Endothelial cell (in vitro differentiated cells): ENCODE measurements at places on chromosomes 5 and 9.

- no peak for DNase-seq
Observed at GRCh38 chr5:89208392-89208791, 325.4 kb upstream of the MEF2C start.

- DNase-seq: no peak
Observed at GRCh38 chr5:115736690-115737005, 79.8 kb downstream of the CDO1 start.

DNA sequence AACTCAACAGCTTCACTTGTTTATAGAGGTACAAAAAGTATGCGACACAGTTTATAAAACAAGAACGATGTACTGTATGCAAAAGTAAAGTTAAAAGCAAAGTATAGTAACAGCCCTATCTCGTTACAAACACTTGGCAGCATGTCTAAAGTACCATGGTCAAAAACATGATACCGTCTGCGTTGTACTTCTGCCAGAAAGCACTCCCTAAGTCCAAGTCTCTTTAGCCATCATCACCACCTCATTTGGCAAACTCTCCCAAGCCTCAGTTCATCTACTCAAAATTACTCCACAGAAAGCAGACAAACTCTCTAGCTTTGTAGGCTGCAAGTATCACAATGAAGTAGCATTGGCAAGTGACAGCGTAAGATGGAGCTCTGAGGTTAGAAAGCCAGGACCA lies 73.4 kb downstream of the NFIB start:
- no peak for DNase-seq

DNA sequence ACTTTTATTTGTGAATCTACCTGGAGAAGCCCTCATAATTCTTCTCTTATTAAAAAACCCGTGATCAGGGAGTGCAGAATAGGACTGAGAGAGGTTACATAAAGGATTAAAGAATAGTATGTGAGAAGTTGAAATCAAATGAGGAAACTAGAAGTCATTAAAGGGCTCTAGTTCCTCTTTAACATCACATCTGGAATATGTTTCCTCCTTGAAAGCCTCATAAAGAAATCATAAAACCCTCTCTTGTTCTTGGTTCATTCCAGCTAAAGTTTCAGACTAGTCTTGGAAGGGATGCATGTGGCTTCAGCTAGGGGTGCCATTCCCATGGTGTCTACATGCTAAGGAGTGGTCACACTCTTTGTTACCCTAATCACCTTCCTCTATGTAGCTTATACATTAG lies 5.7 kb upstream of the C5orf46 start:
- DNase-seq: no peak

DNA sequence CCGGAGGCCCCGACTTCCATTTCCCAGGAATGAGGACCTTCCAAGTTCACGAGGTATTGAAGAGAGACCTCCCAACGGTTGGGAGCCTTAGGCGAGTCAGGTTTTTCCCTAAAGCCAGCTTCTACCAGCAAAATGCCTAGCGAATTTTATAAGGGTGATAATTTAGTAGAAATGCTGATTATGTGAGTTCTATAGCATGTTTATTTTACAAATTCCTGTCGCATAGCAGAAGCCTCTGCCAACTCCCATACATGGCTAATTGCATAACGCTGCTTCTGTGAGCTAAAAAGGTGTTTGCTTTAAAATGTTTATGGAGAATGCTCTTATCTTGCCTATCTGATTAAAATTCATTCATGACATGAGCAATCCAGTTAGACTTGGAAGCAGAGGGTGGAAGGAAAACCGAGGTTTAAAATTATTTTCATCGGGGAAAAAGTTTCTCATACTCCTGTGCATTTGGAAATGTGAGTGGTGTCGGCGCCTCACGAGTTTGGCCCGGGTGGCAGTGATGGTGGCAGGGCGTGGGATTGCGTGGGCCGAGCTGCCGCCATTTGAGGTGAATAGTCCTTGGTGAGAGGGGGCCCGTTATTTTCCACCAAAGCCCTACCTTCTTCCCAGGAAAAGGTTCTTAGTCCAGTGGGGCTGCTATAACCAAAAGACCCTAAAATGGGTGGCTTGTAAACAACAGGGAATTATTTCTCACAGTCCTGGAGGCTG lies 104.4 kb upstream of the FCN2 start:
- no peak for DNase-seq

GRCh38 chr5:171588790-171589189 lies 169.3 kb downstream of the FGF18 start:
- no peak for DNase-seq

- no peak for DNase-seq
Observed at GRCh38 chr5:83277953-83278352, 193.6 kb upstream of the VCAN start.

- no peak for DNase-seq
Observed at GRCh38 chr5:37929791-37930190, 90.0 kb upstream of the GDNF start.

GRCh38 chr5:143496943-143497342 lies 93.5 kb upstream of the NR3C1 start:
- no peak for DNase-seq

DNA sequence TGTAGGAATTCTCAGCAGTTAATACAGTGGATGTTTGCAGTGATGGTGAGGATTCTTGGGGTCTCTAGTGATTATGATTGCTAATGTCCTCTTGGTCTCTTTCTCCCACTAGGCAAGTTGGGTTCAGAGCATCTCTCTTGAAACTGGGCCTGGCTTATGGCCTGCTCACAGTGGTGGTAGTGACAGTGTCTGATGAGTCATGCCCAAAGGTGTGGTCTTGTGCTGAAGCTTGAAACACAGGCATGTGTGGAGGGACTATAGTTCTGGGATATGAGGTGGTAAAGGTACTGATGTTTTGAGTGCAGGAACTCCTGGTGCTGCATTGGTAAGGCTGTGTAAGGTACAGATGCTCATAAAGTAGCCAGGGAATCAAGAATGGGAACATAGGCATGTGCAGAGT lies 231.1 kb downstream of the FAM170A start:
- no peak for DNase-seq

- no peak for DNase-seq
Observed at GRCh38 chr5:172583931-172584511, 57.0 kb upstream of the NEURL1B start.

GRCh38 chr9:116099821-116100220 lies 53.8 kb upstream of the PAPPA start:
- no peak for DNase-seq

GRCh38 chr5:174119468-174119881 lies 74.0 kb downstream of the NSG2 start:
- no peak for DNase-seq
